NCI-H2029 treated with DMSO at 0.1 percent for 48 hours (cell line): ENCODE measurements at places on chromosomes 5 and 9.
A peak's percentile ranks its signal among the peaks of the same experiment; 100 is the strongest.

DNA sequence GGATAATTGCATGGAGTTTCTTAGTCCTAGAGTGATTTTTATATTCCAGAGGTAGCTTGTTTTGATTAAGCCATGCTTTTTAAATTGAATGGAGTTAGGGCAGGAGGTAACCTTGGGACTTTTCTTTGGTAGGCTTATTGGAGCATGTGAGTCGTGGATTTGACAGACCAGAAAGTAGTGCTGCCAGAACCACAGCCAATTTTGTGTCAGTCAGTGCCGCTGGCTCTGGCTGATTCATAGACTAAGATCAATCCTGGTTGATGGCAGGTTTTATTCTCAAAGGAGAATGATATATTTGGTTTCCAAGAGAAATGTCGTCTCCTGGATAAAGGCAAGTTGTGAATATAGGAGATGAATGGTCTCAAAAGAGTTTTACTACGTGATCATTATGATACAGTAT is 20.3 kb downstream of the RAI14 start:
- no peak for DNase-seq

DNA sequence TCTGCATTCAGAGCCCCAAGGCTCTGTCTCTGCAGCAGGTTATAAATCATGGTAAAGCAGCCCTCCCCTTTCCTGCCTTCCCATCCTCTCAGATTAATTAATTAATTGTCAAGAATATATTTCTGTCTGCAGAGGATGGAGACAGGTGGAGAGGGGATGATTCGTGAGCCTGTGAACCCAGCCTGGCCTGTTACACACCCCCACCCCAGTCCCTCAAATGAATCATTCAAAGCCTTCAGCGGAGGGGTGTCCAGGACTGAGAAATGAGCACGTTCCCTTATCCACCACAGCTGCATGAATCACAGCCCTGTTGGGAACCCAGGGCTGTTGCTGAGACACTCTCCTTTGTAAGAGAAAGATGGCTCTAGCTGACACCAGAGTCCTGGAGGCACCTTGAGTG is 56.0 kb downstream of the NIPAL4 start:
- no peak for DNase-seq

- DNase-seq: no peak
Observed at GRCh38 chr9:20623021-20623747, 885 bp upstream of the MLLT3 start.

- DNase-seq: no peak
Observed at GRCh38 chr9:4812858-4813257, 20.1 kb downstream of the RCL1 start.

- peak; percentile 26 for DNase-seq
Observed at GRCh38 chr5:68074048-68074632, 141.4 kb upstream of the PIK3R1 start.

DNA sequence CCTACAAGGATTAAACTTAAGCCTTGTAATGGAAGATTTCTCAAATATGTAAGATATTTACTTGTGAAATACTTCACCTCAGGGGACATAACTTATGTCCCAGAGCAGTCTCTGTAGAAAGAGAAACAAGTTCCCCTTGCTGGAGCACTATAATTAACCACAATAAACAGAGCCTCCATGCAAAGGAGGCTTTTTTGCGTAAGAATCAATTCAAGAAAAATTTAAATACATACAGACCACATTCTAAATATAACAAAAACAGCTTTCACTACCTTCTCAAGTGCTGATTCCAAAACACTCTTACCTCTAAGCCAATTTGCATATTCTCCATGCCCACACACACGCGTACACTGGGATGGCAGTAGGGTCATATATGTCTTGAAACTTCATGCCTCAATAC is 30.7 kb upstream of the CCNB1 start:
- DNase-seq: no peak

DNA sequence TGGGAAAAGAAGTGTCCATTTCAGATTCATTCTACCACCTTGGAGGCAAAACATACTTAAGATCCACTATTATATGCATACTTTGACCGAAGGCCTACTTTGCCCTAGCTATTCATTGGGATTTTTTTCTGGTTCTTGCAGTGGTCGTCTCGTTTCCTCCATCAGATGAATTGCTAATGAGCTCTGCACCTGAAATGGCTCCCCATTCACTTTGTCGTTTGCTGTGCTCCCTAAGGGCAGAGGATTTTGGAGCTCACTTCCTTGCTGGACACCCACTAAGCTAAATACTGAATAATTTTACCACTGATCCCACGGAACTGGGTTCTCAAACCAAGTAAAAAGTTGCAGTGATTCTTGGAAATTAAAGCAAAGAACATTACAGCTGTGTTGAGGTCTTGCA is 1.9 kb downstream of the KDM3B start:
- no peak for DNase-seq

DNA sequence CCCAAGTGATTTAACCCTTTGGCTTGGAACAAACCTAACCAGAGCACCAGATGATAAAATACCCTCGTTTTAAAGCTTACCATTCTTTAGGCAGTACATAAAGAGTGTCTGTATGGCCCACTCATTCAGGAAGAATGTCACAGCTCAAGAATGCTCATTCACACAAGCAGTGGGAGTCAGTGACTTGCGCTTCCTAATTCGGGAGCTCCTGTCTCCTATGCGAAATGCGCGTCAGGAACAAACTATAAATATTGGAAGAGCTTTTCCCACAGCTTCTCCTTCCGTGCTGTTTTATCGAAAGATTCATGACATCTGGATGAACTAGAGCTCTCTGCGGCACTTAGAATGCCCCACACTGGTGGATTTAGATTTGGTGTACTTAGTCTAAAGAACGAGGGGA is 66.6 kb downstream of the NTRK2 start:
- DNase-seq: no peak

- DNase-seq: no peak
Observed at GRCh38 chr5:151047814-151048425, 27.5 kb downstream of the GPX3 start.

DNA sequence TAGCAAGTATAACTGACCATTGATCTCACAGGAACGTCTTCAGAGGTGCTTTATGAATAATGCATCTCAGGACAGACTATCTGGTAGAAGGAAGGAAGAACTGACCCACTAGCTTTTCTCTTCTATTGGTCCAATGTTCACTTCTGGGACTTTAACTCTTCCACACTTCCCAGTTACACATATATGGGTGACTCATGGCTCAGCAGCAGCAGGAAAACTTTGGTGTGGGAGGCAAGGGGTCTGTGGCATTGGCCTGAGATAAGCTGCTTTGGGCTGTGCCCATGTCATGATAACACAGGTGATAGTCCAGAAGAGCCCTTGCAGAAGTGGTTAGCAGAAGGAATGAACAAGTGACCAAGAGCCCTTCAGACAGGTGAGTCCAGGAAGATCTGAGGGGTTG is 148.8 kb downstream of the RAB3C start:
- no peak for DNase-seq
